Progenitor cell of endocrine pancreas (in vitro differentiated cells): ENCODE measurements at places on chromosomes 6 and 20. TPM values are rescaled to one million over a fixed set of nuclear protein-coding genes. Genes with fewer than 3 reads are reported as not detected.

QRSL1 gene
- 17.2 and 18.3 TPM in 2 replicates for total RNA-seq

DNA sequence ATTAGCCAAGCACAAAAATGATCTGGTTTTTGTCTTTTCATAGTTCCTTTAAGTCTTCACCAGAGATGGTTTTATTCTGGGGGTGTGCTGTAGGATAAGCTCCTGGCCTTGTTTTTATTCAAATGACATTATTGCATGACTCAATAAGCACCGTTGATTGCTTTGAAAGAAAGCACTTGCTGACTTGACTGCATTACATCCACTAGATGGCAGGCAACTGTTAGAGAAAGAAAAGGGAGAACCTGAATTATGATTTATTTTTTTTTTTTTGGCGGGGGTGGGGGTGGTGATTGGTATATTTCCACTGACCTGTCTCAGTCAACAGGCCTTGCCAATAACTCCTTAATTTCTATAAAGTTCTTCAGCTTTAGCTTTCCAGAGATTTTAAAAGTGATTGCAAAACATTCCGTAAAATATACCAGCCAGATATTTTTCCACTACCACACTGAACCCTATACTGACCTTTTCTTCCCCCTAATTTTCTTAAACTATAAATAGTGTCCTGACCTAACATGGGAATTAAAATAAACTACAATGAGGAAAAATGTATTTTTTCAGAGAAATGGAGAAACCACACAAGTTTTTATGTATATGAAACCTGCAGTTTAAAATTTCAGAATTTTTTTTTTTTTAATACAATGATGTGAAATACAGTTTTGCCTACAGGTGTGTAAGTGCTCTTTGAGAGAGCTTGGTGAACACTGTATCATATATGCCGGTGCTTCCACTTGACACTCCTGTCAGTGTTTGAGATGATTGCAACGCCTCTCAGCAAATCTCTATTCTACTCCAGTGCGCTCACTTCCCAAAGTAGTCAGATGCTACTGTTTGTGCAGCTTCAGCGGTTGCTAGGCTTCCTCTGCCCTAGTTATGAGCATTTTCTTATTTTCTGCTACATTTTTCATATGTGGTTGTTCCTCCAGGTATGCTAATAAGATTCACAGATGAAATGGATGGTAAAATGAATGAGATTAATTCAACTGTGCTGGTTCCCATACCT, 274.3 kb downstream of the CD109 start:
- no peak for DNase-seq

DNA sequence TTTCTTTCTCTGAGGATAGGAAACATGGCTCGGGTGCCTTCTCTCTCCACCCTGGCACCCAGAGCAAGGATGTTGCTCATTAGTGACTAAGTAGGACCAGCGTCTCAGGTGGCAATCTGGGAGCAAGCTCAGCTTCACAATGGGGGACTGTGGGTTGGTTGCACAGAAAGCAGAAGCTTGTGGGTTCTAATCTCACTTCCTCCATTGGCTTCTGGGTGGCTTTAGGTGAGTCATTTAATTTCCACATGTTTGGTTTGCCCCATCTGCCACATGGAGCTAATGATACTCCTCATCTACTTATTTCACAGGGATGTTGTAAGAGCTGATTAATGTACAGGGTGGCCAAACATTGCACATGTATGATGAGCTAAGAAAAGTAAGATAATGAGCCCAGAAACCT, 54.8 kb upstream of the AKIRIN2 start:
- DNase-seq: no peak

DNA sequence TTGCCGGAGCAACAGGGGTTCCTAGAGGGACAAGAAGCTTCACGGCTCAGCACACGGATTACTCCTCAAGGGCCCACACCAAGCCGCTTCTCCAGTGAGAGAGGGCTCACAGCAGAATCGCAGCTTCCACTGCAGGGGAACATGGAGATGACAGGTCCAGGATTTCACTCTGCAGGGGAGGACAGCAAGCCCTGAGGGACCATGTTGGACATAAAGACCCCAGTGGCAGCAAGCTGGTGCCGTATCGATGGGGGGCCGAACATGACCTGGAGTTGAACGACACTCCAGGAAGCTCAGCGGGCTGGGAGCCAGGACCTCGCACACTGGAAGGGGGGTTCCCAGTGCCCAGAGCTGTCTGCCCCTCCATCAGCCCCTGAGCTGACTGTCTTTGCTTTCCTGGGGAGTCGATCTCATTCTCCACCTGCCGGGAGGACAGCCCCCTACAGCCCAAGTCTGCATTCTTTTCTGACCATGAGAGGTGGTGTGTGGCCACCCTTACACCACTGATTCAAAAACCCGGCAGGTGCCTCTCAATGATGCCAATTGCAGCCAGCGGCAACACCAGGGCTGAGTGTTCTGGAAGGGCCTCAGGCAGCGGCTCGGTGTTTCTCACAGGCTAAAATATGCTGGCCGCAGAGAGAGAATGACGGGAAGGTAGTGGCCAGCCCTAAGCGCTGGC, 194.5 kb upstream of the CDH4 start:
- DNase-seq: no peak

- DNase-seq: no peak
Measured at GRCh38 chr6:108526739-108527174, 34.0 kb upstream of the FOXO3 start.

DNA sequence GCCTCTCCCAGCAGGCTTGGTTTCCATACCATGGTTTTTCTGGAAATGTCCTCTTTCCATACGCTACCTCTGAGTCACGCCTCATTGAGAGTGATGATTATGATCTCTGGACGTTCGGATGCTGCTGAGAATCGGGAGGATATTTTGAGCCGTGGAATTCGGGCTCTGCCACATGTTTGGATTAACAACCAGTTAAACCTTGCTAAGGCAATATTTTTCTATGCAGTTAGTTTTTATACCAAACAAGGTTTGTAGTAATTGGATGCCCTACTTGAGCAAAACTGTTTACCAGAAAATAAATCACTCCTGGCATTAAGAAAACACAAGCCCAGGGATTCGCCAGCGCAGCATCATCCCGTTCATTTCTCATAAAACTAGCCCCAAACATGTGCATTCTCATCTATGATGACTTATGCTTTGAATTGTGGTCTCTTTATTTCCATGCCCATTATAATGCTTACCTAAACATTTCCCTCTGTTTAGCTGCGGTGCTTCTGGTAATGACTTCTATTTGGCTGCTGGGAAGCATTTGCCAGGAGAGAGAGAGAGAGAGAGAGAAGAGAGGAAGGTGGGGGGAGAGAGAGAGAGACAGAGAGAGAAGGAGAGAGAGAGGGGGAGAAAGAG, 198.9 kb downstream of the CLIC5 start:
- DNase-seq: no peak

GRCh38 chr20:1377341-1377871, 15.4 kb downstream of the FKBP1A start:
- no peak for DNase-seq

PDSS2 gene
- total RNA-seq: 12.5 and 12.8 TPM in 2 replicates

GRCh38 chr6:42075159-42075838, 25.0 kb downstream of the TAF8 start:
- peak; percentile 71 for DNase-seq

TREM2 gene
- total RNA-seq: not detected in 2 replicates

DNA sequence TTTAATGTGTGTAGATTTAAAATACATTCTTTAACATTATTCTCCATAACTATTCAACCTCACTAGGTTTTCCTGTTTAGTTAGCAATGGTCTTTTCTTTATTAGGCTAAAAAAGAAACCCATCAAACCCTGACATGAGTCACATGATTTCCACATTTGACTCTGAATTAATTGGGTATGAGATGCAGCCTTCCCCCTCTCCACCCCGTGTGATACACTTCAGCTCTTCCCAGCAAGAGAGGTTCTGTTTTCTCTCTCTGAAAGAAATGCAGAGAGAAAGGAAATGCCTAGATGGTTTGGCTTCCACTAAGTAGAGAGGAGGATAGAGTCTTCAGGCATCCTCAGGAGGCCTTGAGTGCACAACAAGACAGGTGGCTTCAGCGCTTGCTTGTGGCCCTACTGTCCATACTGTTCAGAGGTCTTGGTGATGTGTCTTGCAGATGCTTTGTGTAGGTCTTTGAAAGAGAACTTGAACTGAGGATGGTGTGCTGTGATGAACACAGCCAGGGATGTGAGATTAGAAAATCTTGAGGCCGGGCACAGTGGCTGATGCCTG, 17.3 kb downstream of the FARS2 start:
- no peak for DNase-seq

GRCh38 chr20:12829170-12829569, 179.6 kb upstream of the SPTLC3 start:
- DNase-seq: no peak

DNA sequence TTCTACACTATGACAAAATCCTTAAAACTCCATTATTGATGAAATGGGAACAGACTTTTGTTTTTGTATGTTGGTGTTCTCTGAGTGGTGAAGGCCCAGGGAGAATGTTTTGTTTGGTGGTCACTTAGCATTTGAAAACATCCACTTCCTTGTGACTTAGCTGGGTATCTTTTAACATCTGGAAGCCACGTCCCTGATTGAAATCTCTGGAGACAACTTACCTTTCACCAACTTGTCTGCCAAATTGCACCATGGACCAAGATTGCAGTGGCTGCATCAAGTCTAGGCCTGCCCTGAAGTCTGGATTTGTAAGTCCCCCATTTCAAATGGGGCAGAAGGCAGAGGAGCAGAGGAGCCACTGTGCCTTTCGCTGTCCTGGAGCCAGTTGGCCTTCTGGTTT, 534 bp upstream of the EFCAB8 start:
- no peak for DNase-seq

ANGPT4 gene
- not detected in 2 replicates for total RNA-seq

DNA sequence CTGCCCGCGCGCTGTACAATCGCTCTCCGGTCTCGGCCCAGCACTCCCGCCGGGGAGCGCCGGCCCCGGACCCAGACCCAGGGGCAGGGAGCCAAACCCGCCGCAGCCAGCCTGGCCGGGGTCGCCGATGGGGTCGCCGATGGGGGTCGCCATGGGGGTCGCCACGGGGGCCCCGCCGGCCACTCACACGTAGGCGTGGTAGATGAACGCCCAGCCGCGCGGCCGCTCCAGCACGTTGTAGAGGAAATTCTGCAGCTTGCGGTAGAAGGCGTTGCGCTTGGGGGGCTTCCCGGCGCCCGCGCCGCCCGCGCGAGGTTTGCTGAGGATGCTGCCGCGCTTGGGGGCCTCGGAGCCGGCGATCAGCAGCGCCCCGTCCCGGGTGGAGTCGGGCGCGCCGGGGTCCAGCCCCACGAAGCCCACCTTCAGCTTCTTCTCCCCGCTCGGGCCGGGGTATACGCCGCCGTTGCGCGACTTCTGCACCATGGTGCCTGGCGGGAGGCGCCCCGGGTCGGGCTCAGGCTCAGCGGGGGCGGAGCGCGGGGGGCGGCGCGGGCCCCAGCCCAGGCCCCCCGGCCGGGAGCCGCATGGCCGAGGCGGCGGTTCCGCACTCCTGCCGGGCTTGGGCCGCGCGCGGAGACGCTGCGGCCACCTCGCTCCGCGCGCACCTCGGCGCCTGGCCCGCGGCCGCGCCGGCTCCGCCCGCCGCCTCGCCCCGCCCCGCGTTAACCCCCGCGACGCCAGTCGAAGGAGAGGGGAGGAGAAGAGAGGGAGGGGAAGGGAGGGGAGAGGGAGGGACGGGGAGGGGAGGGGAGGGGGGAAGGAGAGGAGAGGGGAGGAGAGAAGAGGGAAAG, at the start of gene KCNQ2:
KCNQ2 (minus strand) TSS at position 675 of the 851 bp plus-strand sequence; CDS start at position 483, 192 bp downstream.
- DNase-seq: no peak

DNA sequence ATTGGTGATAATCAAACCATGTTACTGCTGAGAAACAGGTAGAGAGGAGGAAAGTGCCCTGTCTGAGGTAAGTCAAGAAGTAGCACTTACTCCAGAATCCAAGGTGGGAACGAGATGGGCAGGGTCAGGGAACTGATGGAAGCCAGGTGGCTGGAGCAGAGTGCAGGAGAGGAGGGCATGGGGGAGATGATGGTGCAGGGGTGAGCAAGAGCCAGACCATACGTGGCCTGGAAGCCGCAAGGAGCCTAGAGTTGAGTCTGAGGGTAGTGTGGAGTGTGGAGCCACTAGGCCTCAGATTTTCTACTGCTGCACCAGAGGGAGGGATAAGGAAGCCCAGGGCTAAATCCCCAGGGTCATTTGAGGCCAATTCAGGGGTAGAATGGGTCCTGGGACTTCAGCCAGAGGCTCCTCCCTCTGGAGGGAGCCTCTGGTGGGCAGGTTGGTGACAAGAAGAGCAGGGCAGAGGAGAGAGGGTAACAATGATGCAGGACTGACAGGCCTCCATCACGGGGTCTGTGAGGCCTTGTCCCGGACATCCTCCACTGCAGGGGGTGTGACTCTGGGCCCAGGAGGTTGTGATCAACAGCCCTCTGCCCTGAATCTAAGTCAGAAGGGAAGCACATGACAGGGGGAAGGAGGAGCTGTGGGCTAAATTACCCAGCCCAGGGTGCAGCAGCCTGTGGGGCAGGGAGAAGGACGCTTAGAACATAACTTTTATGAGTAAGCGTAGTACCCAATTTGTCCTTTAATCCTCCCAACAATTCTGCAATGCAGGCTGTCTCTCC, 28.7 kb downstream of the COX4I2 start:
- no peak for DNase-seq

VNN1 gene
- not detected in 2 replicates for total RNA-seq

GRCh38 chr6:39530201-39530759, 194.9 kb downstream of the KIF6 start:
- no peak for DNase-seq

GRCh38 chr20:61166324-61166723, 85.7 kb upstream of the CDH4 start:
- no peak for DNase-seq

GRCh38 chr6:41022294-41022693, 16.7 kb downstream of the UNC5CL start:
- no peak for DNase-seq

GRCh38 chr20:33731693-33732165, at the start of gene ZNF341:
Gene ZNF341 (plus strand): TSS chr20:33731996. CDS start chr20:33732022, 26 bp downstream.
- peak; percentile 96 for DNase-seq

DNA sequence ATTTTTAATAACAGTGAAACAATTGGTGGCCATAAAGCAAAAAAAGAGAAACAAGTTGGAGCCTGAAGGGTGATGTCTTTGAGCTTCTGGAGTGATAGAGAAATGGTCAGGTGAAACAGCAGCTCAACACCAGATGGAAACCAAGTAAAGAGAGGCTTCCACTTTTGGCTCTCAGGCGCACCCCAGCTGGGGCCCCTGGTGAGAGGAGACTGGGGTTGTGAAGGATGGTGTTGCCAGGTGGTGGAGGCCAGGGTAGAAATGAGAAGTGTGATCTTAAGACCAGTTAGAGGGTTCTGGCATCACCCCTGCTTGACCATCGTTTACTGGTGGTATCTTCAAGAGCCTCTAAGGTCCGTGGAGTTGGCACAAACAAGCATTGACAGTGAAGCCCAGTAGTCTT, 126.0 kb upstream of the AKIRIN2 start:
- DNase-seq: no peak

- no peak for DNase-seq
Measured at GRCh38 chr6:111706841-111707391, 101.2 kb upstream of the TRAF3IP2 start.

CLVS2 gene
- total RNA-seq: 0.34 and 0.69 TPM in 2 replicates

GRCh38 chr6:166032366-166033200, 135.1 kb downstream of the TBXT start:
- no peak for DNase-seq

DNA sequence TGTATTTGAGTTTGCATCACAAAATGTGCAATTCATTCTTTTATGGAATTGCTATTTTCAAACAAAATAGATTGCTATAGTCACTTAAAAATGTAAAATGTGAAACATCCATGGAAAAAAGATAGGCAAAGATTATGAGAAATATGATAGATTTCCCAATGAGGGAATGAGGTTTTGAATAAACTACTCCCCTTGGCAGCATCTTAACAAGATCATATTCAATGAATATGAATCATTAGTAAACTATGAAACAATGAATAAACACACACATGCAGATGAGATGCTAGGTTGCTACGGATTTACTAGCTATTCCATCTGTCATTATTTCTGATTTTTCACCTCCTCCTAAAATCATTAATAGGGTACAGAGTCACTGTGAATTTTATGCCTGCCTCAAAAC, 401.8 kb downstream of the PHF3 start:
- no peak for DNase-seq

MAD2L1BP gene
- total RNA-seq: 31.4 and 31.8 TPM in 2 replicates

MYLK4 gene
- total RNA-seq: 0.60 and 0.80 TPM in 2 replicates
